ENCODE measurements at places on chromosomes 4 and X.

DNA sequence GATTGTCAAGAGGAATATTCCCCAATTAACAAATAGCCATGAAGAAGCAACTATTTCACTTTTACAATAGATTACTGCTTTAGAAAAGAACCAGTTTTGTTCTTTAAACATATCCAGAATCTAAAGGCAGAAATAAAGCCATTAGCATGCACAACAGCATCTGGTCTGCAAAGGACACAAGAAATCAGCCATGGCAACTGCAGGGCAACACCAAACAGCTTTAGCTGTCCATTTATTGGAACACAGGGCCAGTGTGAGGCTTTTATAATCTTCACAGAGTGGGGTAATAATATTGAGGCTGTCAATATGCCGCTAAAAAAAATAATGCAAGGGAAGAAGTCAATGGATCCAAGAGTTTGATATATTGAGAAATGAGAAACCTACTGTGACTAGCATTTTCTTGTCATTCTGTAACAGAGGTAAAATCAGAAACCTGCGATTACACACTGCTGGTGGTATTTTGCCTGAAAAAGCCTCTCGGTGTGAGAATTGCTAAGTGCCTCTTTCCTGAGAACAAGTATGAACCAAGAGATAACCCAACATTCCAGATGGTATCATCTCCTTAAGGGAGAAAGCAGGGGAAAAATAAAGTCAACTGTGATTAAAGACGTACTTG lies 2.7 kb upstream of the BANK1 start:
- DNase-seq: no peak

DNA sequence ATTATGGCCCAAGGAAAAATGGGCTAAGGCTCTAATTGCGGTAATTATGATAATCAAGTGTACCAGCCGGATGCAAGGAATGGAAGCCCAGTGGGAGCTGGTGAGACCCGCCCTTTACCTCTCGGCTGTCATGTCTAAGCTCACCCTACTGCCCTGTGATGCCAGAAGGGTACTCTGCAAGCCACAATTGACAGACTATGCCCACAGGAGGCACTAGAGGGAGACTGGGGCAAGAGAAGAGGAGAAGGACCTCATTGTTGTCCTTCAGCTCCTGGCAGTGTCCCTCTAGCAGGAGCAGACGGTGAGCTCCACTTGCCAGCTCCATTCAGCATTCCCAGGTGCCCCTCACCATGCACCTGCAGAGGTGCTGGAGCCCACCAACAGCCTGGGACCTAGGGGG lies 141.8 kb downstream of the SMIM20 start:
- DNase-seq: no peak

DNA sequence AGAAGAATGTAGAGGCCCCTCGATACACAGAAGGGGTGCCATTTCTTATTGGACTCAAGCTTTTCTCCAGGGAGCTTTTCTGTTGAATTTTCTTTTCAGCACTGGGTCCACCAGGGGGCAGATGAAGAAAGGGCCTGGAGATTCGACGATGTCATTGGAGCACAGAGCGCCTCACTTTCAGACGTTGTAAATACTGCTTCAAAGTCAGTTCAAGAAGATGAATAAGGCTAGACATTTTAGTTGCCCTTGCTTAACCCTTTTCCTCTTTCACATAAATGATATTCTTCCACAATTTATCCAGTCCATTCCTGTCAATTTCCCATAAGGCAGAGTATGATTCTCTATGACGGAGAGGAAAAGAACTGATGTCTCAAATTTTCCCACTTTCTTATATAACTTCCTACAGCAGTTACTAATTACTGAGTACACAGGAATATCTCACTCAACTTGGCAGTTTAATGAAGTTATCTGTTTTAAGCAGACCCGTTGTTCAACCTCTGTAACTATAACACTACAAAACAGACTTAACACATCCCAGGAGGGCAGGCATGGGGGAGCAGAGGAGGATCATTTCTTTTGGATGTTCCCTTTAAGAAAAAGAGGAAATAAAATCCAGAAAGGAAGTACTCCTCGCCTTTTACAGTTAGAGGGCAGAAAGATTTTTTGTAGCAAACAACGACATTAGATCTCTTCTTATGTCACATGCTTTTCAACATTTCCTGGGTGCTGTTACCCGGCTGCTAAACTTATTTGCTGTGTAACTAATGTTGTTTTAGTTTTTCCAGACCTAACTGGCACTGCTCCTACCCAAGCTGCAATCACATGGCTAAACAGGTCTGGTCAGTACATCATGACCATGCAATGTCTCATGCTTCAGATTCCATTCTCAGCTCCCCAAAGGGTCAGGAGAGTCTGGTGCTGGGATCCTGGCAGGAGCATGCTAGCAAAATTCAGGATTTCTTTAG lies 12.2 kb upstream of the CENPU start:
- DNase-seq: peak; percentile 43

- no peak for DNase-seq
Observed at GRCh38 chr4:109548655-109549054, 11.4 kb upstream of the MCUB start.

- DNase-seq: no peak
Observed at GRCh38 chr4:171928336-171928735, 115.1 kb downstream of the GALNTL6 start.

DNA sequence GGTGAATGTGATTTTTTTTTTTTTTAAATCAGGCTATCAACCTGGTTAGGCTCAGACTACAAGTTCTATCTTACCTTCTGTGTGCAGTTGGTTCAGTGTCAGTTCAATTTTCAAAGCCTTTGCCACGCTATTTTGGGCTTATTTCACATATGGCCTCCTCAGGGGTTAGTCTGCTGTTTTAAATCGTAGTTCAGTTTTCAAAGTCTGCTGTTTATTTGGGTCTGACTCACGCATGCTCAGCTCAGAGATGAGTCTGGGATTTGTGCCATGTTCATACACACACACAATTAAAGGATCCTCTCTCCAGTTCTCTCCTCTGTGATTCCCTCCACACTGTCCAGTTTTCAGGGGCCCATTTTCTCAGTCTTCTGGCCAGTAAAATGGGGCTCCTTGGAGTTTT lies 32.3 kb upstream of the ZFX start:
- DNase-seq: no peak

GRCh38 chr4:81457921-81458520 lies 13.7 kb downstream of the RASGEF1B start:
- DNase-seq: no peak

DNA sequence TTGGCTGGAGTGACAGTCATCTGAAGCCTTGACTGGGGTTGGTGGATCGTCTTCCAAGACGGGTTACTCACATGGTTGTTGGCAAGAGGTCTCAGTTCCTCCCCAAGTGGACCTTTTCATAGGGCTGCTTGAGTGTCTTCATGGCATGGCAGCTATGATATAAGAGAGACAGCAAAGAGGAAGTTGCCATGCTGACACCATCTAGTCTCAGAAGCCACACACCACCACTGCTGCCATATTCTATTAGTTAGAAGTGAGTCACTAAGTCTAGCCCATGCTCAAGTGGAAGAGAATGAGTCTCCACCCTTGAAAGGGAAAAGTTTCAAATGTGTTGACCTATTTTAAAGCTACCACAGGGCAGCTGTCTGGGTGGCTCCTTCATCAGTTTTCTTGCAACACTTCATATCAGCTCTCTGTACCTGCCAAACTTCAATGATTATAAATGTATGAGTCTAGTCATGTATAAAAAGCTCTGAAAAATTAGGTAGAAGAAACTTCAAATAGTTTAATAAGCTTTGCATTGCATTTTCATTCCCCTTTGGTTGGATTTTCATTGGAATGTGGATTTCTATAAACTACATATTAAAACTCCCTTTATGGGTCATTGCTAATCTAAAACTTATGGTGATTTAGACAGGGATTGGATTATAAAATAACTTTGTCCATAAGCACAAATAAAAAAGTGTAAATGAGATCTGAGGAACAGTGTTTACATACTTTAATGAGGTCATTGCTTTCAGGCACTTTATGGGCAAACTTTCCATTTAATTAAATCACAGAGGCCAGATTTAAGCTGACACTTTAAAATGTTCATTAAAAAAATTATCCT lies 68.0 kb upstream of the ATXN3L start:
- no peak for DNase-seq

DNA sequence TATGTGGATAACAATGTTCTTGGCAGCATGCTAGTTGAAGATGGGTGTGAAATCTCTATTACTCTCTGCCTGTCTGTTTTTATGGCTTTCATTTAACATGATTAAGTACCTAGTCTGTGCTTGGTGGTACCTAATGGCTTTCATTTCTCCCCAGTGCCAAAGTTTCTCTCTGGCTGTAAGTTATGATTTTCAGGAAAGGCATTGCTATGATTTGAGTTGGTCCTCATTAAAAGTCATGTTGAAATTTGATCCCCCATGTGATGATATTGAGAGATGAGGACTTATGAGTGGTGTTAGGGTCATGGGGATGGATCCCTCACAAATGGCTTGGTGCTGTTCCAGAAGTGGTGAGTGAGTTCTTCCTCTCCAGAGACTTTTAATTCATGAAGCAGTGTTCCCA lies 162.4 kb upstream of the IL15 start:
- DNase-seq: no peak

DNA sequence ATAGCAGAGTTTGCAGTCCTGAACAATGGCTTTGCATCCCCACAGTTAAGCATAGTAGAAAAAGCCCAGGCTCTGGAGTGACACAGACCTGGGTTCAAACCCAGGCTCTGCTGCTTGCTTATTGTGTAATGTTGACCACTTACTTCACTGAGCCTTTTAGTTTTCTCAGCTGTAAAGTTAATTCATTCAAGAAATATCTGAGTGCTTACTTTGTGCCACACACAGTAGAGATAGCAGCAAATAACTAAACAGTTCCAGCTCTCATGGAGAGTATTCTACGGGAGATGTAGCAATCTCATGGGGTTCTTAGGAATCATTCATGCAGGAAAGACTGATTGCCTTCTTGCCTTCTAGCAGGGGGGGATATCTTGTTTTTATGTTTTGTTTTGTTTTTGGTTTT lies 63.2 kb downstream of the SLC9A6 start:
- no peak for DNase-seq

GRCh38 chr4:107215222-107215621 lies 179.1 kb upstream of the DKK2 start:
- DNase-seq: no peak

DNA sequence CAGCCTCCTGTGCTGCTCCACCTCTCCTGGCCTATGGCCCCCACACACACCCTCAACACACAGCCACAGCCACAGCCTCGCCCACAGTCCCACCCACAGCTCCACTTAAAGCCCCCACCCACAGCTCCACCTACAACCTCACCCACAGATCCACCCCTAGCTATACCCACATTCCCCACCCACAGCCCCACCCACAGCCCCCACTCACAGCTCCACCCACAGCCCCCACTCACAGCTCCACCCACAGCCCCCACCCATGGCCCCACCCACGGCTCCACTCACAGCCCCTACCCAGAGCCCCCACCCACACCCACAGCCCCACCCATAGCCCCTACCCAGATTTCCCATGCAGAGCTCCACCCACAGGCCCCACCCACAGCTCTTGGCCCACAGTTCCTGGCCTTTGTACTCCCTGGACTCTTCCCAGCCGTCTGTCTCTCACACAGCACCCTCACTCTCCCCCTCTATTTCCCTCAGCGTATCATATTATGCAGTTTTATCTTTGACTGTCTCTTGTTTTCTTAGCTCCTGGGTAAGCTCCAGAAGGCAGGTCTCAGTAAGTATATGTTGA lies 322.5 kb downstream of the EVC2 start:
- DNase-seq: no peak

- no peak for DNase-seq
Observed at GRCh38 chrX:71636438-71637252, 18.3 kb upstream of the CXCR3 start.

GRCh38 chrX:153397256-153397960 lies 3.7 kb downstream of the PNMA6E start:
- no peak for DNase-seq

- DNase-seq: no peak
Observed at GRCh38 chr4:74624351-74625151, 169.8 kb downstream of the BTC start.

- no peak for DNase-seq
Observed at GRCh38 chr4:7933651-7934510, 5.8 kb downstream of the AFAP1 start.

All from stimulated activated CD4-positive, alpha-beta T cell treated with anti-CD3 and anti-CD28 coated beads, TNF-alpha, amount 100 ng/mL, for 1 hour (primary cell).